ENCODE measurements at places on chromosomes 12 and 14.

GRCh38 chr14:59377491-59377890, 87.7 kb downstream of the GPR135 start:
- no peak for DNase-seq

GRCh38 chr14:51302295-51303030, 62.4 kb downstream of the TMX1 start:
- DNase-seq, result no peak

GRCh38 chr12:92021666-92022035, 124.0 kb downstream of the BTG1 start:
- DNase-seq, result no peak

- no peak for DNase-seq
Measured at GRCh38 chr12:52913431-52913821, 8.6 kb upstream of the KRT8 start.

DNA sequence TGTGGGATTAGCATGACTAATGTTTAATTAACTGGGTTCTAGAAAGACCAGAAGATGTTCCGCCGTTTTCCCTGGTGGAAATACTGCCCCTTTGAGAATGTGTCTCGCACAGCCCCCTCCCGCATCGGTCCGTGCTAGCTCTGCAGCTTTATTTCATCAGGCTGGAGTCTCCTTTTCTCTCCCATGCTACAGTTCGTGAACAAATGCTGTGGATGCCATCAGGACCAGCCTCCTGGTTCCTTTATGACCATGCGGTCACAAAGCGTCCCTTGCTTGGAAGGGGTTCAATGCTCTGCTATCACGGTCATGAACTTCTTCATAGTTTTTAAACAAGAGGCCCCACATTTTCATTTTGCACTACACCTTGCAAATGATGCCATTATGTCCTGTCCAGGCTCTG, 157.7 kb upstream of the TMEM132C start:
- no peak for DNase-seq

DNA sequence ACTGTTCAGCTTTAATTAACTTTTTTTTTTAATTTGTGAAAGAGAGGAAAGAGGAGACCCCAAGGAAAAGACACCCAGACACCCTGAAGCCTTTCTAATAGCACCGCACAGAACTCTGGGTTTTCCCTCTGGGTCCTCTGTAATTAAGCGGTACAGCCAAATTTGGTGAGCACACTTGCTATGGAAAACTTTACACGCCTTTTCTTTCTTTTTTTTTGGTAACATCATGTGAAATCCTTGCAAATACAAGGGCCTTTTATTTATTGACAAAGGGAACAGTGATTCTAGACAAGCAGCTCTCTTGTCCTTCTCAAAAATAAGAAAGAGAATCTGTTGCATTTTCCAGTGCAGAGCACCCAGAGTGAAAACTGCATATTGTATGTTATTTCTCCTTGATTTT, 44.4 kb upstream of the CPM start:
- no peak for DNase-seq

DNA sequence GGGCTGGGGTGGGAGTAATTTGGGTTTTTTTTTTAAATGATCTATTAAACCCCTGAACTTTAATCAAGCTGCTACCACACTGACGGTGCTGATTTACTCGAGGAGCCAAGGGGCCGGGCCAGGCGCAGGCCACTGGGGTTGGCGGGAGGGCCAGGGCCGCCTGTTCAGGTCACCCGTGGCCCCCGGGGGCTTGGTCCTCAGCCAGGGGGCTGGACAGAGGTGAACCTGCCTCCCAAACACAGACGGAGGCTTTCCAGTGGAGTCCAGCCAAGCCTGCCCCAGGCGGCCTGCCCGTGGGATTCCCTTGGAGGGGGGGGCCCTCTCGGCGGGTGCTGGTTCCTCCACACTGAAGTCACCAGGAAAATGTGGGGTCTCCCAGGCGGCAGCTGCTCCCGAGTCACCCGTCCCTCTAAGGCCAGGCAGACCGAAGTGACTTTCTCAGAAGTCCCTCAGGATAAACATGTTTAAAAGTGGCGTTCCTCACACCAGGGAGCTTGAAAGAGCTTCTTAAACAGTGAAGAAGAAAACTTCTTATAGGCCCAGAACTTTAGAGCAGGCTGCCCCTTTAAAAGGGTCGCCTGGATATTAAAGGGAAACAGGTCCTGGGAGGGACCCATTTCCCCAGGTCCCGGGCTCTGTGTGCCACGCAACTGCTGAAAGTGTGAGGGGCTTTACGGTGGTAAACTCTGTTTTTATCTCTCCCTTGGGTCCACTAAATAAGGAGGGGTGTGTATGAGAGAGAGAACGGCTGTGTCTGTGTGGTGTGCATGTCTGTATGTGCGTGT, 167.2 kb upstream of the GSC start:
- no peak for DNase-seq

GRCh38 chr12:14188744-14189143, 176.7 kb upstream of the ATF7IP start:
- no peak for DNase-seq

Data from stimulated activated CD4-positive, alpha-beta T cell treated with anti-CD3 and anti-CD28 coated beads, Interleukin-15, amount 100 ng/mL, for 24 hours (primary cell).